ENCODE measurements at places on chromosomes 5 and 9.
A peak's percentile ranks its signal among the peaks of the same experiment; 100 is the strongest.

DNA sequence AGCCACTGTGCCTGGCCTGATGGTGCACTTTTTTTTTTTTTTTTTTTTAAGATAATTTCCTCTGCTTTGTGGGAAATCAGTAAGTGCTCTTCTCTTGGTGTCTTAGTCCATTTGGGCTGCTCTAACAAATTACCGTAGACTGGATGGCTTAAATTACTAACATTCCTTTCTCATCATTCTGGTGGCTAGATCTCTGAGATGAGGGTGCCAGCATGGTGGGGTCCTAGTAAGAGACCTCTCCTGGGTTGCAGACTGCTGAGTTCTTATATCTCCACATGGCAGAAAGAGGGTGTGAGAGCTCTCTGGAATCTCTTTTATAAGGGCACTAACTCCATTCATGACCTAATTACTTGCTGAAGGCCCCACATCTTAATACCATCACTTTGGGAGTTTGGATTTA, 133.9 kb upstream of the ANKRD55 start:
- no peak for DNase-seq

DNA sequence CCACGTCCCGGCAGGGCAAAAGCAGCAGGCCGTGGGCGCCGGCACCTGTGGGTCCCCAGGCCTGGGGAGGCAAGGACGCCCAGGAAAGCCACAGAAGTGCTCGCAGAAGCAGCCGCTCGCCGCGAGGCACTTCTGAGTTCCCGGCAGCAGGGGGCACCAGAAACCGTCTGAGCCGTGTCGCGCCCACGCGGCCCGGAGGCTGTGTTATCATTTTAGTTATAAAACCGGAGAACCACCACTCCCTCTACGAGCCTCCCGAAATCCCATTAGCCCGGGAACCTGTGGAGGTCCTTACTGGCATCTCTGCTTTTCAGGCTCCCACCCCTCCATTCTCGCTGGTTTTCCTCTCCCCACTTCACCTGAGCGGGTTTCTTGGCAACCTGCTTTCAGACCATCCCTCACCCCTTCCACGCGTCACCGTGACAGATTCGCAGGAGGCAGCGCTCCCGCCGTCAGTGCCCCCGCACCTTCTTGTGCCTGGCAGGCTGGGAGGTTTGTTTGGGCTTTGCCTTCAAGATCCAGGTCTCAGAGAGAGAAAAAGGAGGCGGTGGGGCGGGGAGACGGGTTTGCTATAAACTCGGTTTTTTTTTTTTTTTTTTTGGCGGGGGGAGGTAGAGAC, 2.3 kb downstream of the GDNF start:
- no peak for DNase-seq

GRCh38 chr5:178416919-178417318, 173.3 kb downstream of the COL23A1 start:
- DNase-seq: peak; percentile 25

DNA sequence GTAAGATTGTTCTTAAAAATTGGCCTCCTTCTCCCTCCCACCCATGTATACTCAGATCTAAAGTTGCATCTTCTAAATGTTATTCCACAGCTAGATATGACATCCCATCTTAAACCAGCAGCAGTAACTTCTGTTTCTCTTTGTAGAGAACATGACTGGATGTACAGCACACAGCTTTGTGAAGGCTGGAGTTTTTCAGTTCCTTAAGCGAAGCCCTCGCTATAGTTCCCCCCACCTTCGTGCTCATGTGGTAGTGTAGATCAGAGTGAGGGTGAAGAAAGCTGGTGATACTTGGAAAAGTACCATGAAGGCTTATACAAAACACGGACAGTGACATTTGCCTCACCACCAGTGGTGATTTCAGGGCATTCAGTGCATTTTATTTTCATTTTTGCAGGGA, 137.5 kb downstream of the MAT2B start:
- DNase-seq: no peak

DNA sequence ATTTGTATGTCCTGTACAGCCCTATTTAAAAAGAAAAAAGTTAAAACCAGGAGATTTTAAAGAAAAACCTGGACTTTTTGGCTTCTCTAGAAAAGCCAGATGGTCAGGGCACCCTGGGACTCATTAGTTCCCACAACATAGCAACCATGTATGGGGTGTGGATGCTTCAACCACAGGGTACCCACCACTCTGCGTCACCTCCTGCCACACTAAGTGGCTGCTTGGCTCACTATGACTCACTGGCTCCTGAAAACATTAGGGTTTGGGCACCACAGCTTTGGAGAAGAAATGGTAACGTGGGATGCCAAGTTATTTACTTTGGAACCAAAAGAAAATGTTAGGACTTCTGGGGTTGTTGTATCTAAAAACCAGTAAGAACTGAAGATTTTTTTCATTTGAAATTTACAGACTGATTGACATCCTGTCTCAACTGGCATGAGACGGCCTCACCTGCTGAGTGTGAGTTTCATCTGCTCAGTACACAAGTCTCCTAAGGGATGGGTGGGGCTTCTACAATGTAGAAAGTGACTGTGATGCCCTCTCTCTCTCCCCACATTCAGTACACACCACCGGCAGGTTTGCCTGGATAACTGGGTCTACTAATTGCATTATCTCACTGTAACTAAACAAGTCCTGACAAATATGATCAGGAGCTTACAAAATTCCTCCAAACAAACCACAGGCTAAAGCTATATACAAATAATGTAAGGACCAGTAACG, 103.9 kb downstream of the ESM1 start:
- DNase-seq: no peak

- DNase-seq: no peak
Measured at GRCh38 chr5:23639326-23639725, 131.9 kb downstream of the PRDM9 start.

DNA sequence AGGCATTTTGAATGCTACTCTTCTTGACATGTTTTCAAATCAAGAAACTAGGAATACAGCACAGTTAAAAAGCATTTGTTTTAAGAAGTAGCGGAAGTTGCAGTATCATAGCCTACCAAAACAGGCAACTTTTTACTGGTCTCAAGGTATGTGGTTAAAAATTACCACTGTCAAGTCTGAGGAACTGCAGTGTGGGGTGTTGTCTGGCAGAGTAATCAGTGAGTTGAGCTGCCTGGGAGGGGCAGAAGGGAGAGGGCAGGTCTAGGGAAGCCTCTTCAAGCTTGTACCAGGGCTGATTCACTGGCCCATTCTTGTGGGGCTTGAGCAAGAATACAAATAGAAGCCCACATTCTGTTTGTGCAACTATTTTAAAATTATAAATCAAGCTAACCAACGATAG, 42.4 kb upstream of the SV2C start:
- DNase-seq: no peak

DNA sequence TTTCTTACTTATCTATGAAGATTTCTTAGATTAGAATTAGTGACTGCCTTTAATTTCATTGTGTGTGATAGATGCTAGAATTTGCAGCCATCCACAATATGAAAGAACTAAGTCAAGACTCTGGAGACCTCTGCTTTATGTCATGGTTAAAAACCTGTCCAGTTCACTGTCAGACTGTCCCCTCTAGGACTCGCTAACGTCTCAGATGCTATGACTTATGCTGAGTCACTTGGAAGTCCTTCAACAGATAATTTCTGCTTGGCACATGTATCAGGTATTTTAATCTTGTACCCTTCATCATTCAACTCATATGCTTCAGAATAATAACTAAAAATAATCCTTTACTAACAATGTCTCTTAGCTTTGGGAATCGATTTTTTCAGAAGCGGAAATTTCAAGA, 230.5 kb upstream of the DMAC1 start:
- DNase-seq: no peak

Data from kidney epithelial cell (primary cell).